CD4-positive, alpha-beta T cell treated with Interleukin-15 for 4 hours (primary cell): ENCODE measurements at places on chromosomes 3 and 15.
A peak's percentile ranks its signal among the peaks of the same experiment; 100 is the strongest.

- DNase-seq = peak; percentile 59
Observed at GRCh38 chr15:78061963-78062427, 15.5 kb downstream of the TBC1D2B start.

GRCh38 chr3:174285242-174285864 is 573.8 kb upstream of the NAALADL2 start:
- no peak for DNase-seq

- no peak for DNase-seq
Observed at GRCh38 chr3:118801899-118802298, 232.7 kb downstream of the IGSF11 start.

- DNase-seq = no peak
Observed at GRCh38 chr15:57554063-57554811, 37.5 kb upstream of the MYZAP start.

DNA sequence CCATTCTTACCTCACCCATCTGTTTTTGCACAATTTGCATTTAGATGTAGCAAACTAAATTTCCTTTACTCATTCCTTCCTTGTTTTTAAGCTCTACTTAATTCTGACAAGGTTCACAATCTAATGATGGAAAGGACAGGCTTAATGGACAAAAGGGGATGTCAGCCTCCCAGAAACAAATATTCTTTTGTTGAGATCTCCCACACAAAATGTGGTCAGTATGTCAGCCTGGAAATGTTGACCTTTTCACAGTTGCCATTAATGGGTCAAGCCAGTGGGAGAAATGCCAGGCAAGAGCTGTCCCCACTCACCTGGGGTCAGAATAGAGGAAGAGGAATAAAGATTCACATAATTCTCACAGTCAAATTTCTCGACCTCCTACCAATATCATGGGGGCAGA is 27.0 kb downstream of the WWTR1 start:
- DNase-seq = no peak

GRCh38 chr15:82952158-82953081 is at the start of gene HOMER2:
TSS of gene HOMER2 (minus strand) at chr15:82952720. CDS start at chr15:82952535, 185 bp downstream.
- no peak for DNase-seq

- DNase-seq = no peak
Observed at GRCh38 chr3:46660003-46660402, 33.5 kb downstream of the ALS2CL start.

DNA sequence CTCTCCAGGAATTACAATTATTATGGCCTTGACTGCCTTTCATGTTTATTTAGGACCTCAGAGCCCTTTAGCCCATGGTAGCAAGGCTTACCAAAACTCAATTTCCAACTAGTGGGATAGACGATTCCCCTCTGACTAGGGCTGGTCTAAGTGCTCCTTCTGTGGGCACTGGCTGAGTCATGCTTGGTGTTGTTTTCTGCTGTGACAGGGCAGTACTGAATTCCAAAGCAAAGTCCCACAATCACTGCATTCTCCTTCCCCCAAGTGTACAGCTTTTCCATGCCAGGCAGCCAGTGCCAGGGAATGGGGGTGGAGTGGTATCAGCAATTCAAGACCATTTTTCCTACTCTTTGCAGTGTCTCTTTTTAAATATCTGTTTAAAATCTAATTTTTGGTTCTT is 509.0 kb upstream of the NECTIN3 start:
- DNase-seq = no peak

GRCh38 chr3:50648313-50648712 is 26.4 kb upstream of the DOCK3 start:
- DNase-seq = no peak

GRCh38 chr15:76894174-76894573 is 11.0 kb downstream of the SCAPER start:
- DNase-seq = no peak
